GM13976 (cell line): ENCODE measurements at places on chromosomes 11 and 22.

- DNase-seq, result no peak
These were observed 98.0 kb downstream of the PDE2A start for GRCh38 chr11:72576243-72576595.

DNA sequence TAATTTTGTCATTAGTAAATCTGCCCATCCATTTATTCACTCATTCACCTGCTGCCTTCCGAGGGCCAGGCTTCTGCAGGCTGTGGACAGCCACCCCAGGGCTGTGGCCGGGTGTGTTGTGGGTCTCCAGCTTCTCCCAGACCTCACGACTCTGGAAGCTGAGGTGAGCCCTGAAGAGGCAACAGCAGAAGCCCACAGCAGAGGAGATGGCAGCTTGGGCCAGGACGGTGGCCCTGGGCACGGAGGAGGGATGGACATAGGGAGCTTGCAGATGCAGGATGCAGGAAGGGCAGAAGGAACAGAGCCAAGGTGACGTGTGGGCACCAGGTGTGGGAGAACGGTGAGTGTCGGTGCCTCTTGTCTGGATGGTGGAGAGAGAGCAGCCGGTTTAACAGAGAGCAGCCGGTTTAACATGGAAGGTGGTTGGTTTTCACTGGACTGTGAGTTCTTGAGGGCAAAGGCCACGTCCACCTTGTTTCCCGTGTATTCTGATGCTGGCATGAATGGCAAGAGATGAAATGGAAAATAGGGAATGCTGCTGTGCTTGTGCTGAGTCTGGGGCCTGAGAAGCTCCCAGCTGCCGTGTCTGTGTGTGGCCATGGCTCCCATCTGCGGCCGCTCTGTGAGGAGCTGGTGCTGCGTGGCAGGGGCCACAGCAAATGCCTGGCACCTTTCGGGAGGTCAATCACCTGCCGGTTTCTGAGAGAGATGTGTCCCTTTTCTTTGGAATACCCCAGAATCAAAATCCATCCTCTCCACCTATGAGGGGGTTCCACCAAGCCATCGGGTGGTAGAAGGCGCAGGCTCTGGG is 669.9 kb downstream of the BRD1 start:
- DNase-seq, result no peak

DNA sequence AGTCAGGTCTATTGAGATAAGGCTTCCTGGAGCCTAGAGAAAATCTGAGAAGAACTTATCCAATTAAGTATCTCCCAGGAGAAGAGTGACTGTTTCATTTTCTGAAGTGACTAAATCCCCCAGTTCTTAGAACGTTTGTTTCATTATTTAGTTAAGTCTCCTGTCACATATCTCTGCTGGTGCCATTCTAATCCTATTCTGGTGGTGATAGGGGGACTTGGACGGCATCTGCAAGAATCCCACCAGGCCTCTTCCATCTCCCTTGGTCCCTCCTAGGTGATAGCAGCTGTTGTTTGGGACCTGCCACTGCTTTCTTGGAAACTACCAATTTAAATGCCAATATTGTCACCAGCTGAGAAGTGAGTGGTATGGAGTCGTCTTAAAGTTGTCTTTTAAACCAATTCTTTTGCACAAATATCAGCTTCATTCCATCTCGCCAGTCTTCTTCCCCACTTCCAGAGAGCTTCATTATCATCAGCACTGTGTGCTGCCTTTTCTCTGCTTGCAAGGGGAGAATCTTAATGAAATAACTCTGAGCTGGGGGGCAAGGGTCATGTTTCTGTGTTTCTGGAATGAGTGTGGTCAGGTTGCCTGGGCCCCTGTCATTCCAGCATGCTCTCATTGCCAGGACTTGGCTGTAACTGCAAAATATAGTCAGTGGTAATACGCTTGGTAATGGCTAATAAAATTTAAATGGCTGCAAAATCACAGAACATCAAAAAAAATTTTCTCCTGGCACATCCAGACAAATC is 104.8 kb downstream of the LDLRAD3 start:
- DNase-seq, result no peak

DNA sequence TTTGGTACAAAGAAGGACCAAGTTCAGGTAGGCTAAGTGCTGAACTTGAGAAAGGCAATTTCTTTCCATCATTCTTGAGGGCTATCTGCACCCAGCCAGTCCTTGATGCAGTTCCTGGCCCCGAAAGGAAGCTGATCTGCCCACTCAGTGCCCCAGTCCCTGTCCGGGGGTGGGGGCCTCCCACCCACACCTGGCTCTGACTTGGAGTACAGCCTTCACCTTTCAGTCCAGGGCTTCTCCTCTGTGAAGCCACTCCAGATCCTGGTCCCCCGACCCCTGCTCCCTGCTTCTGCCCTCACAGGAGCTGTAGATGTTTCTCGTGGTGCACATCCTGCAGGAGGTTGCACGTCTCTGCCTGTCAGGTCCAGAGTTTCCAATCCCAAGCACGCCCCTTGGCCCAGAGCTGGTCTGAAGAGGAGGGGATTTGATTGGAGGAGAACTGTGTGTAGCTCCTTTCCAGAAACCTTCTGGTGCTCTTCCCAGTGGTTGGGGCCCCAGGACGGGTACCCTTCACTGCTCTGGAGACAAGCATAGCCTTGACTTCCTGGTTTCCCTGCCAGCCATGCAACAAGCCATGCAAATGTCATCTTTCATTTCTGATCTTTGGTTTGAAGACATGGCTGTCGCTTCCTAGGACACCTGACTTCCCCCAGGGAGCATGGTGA is 75.3 kb downstream of the BCR start:
- DNase-seq, result no peak

GRCh38 chr22:20885017-20885556 is 26.3 kb downstream of the SNAP29 start:
- DNase-seq, result no peak

DNA sequence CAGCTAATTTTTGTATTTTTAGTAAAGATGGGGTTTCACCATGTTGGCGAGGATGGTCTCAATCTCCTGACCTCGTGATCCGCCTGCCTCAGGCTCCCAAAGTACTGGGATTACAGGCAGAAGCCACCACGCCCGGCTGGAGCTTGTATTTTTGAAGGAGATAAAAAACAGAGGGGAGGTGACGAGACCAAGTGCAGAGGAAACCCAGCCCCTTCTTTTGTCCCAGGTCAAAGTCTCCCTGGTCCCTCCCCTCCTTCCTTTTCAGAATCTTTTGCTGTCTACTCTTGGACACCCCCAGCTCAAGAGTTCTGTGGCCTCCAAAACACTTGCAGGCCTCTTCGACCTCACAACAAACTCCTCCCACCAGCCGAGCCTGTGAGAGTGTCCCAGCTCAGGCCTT is 12.2 kb upstream of the TMEM184B start:
- no peak for DNase-seq

DNA sequence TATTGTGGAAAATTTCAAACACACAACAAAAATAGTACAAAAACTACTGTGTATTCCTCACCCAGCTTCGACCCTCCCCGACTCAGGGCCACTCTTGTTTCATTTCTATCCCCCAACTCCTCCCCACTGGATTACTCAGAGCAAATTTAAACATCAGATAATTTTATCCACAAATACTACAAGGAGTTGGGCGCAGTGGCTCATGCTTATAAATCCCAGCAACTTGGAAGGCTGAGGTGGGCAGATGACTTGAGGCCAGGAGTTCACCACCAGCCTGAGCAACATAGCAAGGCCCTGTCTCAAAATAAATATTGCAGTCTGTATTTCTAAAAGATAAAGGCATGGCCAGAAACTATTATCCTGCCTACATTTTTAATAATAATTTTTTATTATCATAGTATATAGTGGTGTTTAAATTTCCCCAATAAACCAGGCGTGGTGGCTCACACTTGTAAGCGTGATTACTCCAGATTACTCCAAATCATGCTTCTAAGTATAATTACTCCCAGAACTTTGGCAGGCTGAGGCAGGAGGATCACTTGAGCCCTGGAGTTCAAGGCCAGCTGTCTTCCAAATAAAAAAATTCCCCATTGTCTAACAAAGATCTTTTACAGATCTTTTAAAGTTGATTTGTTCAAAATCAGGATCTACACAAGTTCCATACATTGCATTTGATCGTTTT is 39.8 kb downstream of the LRRC32 start:
- DNase-seq, result no peak

GRCh38 chr11:96259134-96259830 is 83.7 kb downstream of the MAML2 start:
- no peak for DNase-seq

DNA sequence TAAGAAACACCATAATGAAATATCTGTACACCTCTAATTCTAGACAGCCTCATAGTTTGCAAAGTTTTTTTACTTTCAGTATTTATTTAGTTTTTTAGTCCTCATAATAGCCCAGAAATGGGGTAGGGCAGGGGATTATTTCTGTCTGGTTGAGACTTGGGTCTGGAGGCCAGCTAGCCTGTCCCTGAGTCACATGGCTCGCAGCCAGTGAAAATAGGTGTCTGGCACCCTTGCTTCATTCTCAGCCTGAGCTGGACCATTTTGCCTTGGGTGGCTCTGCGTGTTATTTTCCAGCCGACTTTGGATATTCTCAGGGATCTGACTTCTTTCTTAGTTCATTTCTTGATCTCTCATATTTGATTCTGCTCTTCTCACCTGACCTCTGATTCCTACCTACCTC is 123.9 kb upstream of the NARS2 start:
- DNase-seq, result no peak
